C1 segment of cervical spinal cord (tissue), 14 donors: ENCODE measurements at places on chromosomes 7 and 10.

DNA sequence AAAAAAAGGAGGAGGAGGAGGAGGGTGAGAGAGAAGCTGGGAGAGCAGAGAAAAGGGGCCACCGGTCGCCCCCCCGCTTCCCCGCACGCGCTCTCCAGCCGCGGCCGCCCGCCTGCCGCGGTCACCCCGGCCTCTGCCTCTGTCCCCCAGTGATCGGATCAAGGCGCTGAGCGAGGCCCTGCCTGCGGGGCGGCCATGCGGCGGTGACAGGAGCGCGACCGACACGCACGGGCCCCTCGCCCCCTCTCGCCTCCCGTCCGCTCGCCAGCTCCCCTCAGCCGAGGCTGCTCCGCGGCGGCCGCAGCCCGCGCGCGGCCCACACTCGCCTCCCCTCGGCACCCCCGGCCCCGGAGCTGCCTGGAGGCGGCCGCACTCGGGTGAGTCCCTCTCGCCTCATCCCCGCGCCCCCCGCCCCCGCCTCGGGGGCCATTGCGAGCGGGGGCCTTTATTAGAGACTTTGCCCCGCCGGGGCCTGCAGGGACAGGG is at the start of gene GTF2I:
Gene GTF2I, plus strand, starts transcription at position 27 of the 486 bp plus-strand sequence. CDS start 31,411 bp downstream, outside the sequence.
- DNase-seq = no peak

DNA sequence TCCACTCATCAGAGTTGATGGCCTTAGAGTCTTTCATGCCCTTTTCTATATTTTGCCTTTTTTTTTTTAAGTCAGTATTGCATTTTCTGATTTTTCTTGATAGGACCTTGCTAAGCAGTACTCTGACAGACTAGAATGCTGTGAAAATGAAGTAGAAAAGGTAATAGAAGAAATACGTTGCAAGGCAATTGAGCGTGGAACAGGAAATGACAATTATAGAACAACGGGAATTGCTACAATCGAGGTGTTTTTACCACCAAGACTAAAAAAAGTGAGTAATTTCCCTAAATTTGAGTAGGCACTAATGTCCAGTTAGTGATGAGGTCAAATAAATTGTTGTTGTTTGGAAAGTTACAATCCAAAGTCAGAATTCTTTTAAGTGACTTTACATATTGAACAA is 7.4 kb downstream of the NUB1 start:
- DNase-seq = no peak

DNA sequence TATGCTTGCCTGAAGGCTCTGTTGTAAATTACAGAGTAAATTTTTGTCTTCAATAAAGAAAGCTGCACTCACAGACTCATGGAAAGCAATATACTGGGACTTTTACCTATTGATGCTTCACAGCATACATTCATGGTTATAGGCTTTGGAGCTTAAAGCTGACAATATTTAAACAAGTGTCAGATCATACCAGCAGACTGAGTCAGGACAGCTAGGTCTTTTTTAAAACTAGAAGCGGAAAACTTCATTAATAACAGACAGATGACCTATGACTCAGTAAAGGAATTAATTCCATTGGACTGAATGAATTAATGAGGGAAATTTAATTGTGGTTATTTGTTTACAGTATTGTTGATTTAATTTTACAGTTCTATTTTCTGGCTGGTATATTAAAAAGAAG is 165.8 kb upstream of the DGKB start:
- DNase-seq = no peak

DNA sequence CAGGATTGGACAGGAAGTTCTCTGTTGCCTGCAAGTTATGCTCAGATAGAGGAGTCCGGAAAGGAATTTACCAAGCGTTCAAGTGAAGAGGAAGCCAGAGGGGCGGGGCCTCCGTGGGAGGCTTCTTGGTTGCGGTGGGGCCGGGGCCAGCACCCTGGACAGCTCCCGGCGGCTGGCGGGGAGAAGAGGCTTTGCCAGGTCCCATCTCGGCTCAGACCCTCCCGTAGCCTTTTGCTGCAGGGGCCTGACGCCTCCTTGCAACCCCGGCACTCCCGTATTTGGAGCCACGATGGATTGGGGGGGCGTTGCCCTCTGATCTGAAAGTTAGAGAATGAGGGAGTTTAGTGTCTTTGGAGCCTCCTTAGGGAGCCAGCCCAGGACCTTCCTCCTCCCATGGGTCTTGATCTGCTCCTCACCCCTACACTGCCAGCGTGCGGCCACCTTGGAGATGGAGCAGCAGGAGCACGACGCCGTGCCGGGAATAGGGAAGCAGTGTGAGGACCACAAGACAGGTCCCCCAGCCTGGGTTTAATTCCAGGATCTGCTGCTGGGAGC is 3.1 kb upstream of the SLC18A3 start:
- no peak for DNase-seq

GRCh38 chr7:151813997-151814396 is 62.9 kb downstream of the PRKAG2 start:
- DNase-seq = no peak

DNA sequence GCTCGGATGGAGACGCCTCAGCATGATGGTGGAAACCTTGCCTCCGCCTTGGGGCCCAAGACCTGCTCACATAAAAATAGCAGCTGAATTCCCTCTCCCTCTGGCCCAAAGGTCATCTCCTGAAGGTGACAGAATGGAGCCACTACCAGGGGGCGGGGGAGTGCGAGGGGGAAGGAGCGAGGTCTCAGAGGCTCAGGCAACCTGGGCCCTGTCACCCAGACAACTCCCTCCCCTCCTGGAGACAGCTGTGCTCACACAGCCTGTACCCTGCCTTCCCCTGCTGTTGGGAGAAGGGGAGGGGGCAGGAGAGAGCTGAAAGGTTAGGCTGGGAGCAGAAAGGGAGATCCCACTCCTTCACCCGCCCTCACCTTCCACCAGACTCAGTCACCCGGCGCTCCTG is 173.0 kb upstream of the RHEB start:
- no peak for DNase-seq

- DNase-seq = no peak
These were observed 39.9 kb downstream of the CABCOCO1 start for GRCh38 chr10:61702584-61702983.
